Transverse colon (tissue), 4 donors: ENCODE measurements at places on chromosomes 13 and 19. TPM values are rescaled to one million over a fixed set of nuclear protein-coding genes. Genes with fewer than 3 reads are reported as not detected.

Gene GPR183
- total RNA-seq: 3.0 TPM

GRCh38 chr13:96172066-96172465 is 82.2 kb downstream of the HS6ST3 start:
- no peaks in the 10 kb centered on the region for H3K27me3 ChIP-seq
- H3K36me3 ChIP-seq: no peaks in the 10 kb centered on the region
- no peak overlapping the region for H3K4me3 ChIP-seq
- no peaks in the 10 kb centered on the region for H3K4me1 ChIP-seq
- H3K27ac ChIP-seq: no peak overlapping the region

Gene CGB8
- not detected for total RNA-seq

Gene TMC4
- 91.5 TPM for total RNA-seq

DNA sequence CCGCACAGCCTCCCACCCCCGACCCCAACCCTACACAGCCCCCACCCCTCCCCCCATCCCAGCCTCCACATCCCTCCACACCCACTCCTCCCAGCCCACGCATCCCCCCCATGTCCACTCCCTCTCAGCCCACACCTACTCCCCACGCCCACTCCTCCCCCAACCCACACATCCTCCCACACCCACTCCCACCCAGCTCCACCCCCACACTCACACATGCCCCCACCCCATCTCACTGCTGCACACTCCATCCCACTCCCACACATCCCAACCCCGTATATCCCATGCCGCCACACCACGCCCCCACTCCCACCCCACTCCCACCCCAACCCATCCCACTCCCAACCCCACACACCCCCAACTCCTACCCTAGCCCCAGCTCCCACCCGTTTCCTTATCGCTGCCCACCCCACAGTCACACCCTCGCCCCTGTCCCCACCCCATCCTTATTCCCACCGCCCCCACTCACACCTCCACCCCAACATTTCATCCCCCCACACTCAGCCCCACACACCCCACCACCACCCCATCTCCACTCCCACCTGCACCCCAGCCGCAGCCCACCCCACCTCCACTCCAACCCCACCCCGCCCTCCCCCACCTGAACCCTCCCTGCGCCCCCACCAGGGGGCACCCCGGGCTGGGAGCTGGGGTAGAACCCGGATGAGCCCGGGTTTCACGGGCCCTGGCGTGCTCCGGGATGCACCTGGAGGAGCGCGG is 809 bp downstream of the TDRD12 start:
- no peaks in the 10 kb centered on the region for H3K27me3 ChIP-seq
- no peak for DNase-seq
- H3K36me3 ChIP-seq: no peaks in the 10 kb centered on the region
- H3K27ac ChIP-seq: no peak overlapping the region
- no peak overlapping the region for H3K4me3 ChIP-seq

GRCh38 chr13:113371061-113371460 is 7.1 kb upstream of the GRTP1 start:
- no peak overlapping the region for H3K27ac ChIP-seq
- H3K27me3 ChIP-seq: no peaks in the 10 kb centered on the region
- no peak overlapping the region for H3K4me3 ChIP-seq
- no peak for DNase-seq

Gene NALCN
- not detected for total RNA-seq

DNA sequence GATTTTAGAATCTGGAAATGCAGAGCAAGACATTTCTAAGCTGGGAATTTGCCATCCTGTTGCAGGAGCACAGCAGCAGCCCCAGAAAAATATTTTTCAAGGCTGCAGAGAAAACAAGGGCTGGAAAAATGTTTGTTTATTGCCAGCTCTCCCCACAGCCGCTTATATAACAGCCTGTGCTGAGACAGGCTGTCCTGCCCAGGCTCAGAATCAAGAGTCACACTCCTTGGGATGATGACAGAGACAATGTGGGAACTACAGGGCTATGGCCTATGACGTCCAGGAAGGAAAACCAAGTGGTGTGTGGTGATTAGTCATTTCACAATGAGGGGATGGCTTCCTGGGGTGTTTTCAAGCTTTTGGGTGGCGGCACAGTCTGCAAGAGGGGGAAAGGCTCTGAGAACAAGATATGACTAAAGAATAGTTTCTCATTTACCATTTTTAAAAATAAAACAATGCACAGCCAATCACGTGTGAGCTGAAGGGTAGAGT is 136.3 kb upstream of the SERP2 start:
- H3K4me3 ChIP-seq: no peak overlapping the region
- H3K27me3 ChIP-seq: no peaks in the 10 kb centered on the region
- no peaks in the 10 kb centered on the region for H3K36me3 ChIP-seq
- peak overlapping the region; percentile 75 for H3K27ac ChIP-seq
- peak; percentile 47 for DNase-seq
- H3K4me1 ChIP-seq: peaks cover 24% of the 10 kb centered on the region

DNA sequence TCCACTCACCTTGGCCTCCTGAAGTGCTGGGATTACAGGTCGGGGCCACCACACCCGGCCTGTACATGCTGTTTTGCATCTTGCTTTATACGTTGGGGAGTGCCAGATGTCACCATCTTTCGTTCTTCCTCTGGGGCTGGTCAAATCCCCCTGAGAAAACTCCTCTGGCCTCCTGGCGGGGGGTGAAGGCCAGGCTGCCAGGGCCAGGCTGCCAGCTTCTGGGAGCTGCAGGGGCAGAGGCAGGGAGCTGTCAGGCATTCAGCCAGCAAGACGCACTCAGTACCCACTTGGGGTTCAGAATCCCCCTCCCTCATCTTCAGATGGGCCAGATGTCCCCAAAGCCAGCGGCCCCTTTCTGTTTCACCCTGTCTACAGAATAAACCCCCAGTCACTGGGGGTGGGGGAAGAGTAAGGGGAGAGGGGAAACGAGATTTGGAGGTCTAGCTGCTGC is 16.1 kb downstream of the ZSWIM9 start:
- no peaks in the 10 kb centered on the region for H3K4me1 ChIP-seq
- H3K36me3 ChIP-seq: no peaks in the 10 kb centered on the region
- no peak for DNase-seq
- no peak overlapping the region for H3K27ac ChIP-seq

DNA sequence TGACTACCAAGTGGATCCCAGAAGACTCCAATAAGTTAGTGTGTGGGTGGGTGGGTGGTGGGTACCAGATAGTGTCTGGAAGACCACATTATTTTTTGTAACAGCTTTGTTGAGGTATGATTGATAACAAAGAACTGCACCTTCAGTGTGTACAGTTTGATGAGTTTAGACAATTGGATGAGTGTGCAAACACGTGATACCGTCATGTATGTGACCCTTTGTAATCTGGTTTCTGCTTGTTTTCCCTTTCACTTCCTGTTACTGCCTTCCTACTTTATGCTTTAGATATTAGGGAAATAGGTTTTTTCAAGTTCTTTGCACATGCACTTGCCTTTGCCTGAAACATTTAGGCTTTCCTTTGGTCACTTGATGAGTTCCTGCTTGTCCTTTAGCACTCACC is 8.5 kb downstream of the RPL21 start:
- peaks cover 20% of the 10 kb centered on the region for H3K36me3 ChIP-seq
- no peak overlapping the region for H3K4me3 ChIP-seq
- H3K27ac ChIP-seq: no peak overlapping the region
- no peak for DNase-seq

GRCh38 chr19:1833540-1833939 is 14.7 kb downstream of the REXO1 start:
- no peaks in the 10 kb centered on the region for H3K27me3 ChIP-seq
- peaks cover 33% of the 10 kb centered on the region for H3K4me1 ChIP-seq
- no peak for DNase-seq
- no peak overlapping the region for H3K4me3 ChIP-seq
- H3K27ac ChIP-seq: no peak overlapping the region

Gene CHST8
- total RNA-seq: not detected

- peak; percentile 84 for DNase-seq
- peaks cover 26% of the 10 kb centered on the region for H3K4me1 ChIP-seq
- H3K36me3 ChIP-seq: no peaks in the 10 kb centered on the region
- H3K4me3 ChIP-seq: peak within 1 kb of the TSS; percentile 92
Measured at GRCh38 chr19:47608969-47609905, at the start of gene BICRA. Gene BICRA (plus strand): TSS chr19:47609134. CDS start chr19:47673575, 64,441 bp downstream.

DNA sequence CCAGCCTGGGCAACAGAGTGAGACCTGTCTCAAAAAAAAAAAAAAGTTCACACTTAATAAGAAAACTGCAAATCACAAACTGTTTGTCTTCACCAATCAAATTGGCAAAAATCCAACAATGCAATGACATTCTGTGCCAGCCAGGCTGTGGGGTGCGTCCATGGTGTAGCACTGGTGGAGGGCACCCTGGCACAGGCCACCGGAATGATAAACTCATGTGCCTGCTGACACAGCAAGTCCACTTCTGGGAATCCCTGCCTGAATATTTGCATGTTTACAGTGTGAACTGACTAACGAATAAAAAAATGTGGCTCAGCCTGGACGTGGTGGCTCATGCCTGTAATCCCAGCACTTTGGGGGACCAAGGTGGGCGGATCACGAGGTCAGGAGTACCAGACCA is 1.6 kb upstream of the LRRC25 start:
- H3K27me3 ChIP-seq: peaks cover 13% of the 10 kb centered on the region
- no peak overlapping the region for H3K4me3 ChIP-seq
- peaks cover 34% of the 10 kb centered on the region for H3K4me1 ChIP-seq
- DNase-seq: peak; percentile 60
- no peak overlapping the region for H3K27ac ChIP-seq

DNA sequence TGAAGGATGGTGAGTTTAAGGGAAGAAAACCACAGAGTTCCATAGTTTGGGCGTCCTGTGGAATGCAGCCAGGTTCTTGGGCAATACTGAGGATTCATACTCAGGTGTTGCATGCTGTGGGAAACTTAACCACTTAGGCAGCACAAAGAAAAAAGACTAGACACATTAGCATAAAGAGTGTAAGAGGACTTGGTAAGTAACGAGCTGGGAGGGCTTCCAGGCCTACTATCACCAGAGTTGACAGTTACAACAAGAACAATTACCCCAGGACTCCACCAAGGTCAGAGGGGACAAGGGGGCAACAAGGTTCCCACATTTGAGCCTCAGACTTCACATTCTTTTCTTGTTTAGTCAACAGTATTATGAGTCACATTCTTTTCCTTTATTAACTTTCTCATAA is 33.2 kb downstream of the KCTD12 start:
- no peaks in the 10 kb centered on the region for H3K4me1 ChIP-seq
- H3K27me3 ChIP-seq: no peaks in the 10 kb centered on the region
- no peak overlapping the region for H3K27ac ChIP-seq
- no peak overlapping the region for H3K4me3 ChIP-seq

Gene FUT3
- 222 TPM for total RNA-seq

GRCh38 chr13:108212886-108213285 is 2.5 kb downstream of the LIG4 start:
- DNase-seq: no peak
- H3K27ac ChIP-seq: no peak overlapping the region
- H3K27me3 ChIP-seq: no peaks in the 10 kb centered on the region
- peaks cover 12% of the 10 kb centered on the region for H3K4me1 ChIP-seq
- H3K4me3 ChIP-seq: no peak overlapping the region

Gene ELSPBP1
- total RNA-seq: not detected

- H3K4me1 ChIP-seq: peaks cover 5% of the 10 kb centered on the region
- H3K27me3 ChIP-seq: no peaks in the 10 kb centered on the region
- H3K36me3 ChIP-seq: no peaks in the 10 kb centered on the region
- DNase-seq: no peak
- no peak overlapping the region for H3K27ac ChIP-seq
Measured at GRCh38 chr13:28268800-28269223, 130.5 kb downstream of the PAN3 start.

Gene F2RL3
- 13.1 TPM for total RNA-seq

Gene RYR1
- 2.1 TPM for total RNA-seq

DNA sequence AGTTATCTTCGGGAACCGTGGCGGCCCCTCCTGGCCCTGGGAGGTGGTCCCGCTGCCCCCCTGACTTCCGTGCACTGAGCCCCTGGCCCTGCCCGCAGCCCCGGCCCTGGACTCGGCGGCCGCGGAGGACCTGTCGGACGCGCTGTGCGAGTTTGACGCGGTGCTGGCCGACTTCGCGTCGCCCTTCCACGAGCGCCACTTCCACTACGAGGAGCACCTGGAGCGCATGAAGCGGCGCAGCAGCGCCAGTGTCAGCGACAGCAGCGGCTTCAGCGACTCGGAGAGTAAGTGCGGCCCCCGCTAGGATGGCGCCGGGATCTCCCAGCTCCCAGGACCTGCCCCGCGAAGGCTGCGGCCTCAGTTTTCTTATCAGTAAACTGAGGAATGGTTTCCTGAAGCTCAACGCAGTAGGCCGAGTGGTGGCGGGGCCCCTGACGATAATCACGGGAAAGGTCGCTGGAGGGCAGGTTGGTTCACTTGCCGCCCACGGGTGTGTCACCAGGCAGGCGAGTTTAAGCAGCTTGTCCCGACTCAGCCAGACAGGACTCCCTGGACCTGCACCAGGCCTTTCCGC is 924 bp downstream of the RGCC start:
- H3K4me1 ChIP-seq: peaks cover 22% of the 10 kb centered on the region
- DNase-seq: peak; percentile 36
- H3K36me3 ChIP-seq: peaks cover 2% of the 10 kb centered on the region
- peaks cover 42% of the 10 kb centered on the region for H3K27me3 ChIP-seq

Gene ZSCAN18
- total RNA-seq: 37.6 TPM

GRCh38 chr19:53294786-53295441 is 27.4 kb upstream of the VN1R4 start:
- H3K27ac ChIP-seq: no peak overlapping the region
- no peaks in the 10 kb centered on the region for H3K4me1 ChIP-seq
- no peaks in the 10 kb centered on the region for H3K36me3 ChIP-seq
- no peak for DNase-seq

DNA sequence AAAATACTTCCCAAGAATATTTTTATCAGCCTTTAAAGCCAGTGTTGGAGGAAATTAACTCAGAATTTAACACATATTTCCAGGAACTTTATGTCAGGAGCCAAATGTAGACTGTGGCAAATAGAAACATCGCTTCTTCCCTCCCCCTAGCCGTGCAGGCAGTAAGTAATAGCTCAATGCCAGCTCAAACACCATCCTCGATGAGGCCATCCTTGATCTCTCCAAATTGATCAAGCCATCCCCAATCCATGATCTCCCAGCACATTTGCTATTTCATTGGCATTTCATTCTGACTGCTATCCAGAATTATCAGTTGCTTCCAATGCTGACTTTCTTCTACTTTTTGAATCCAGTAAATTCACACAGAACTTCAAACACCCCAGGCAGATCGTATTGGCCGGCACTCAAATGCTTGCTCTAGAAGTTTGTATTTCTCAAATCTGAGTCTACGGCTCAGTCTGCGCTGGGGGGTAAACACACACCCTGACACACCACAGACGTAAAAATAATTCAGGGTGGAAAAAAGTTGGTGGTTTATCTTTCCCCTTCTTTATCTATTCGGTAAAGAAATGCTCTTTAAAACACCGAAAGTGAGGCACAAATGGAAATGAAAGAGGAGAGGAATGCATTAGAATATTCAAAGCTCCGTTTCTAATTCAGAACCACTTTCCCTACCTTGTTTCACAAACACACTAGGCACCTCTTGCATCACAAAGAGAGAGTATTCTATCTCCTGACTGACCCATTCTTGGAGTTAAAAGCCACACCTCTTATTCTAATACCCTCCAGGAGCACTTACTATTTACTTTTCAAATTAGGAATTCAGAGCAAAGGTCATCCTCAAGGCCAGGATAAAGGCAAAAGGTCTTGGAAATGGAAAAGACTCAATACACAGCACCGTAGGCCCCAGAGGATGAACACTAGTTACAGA is 991 bp downstream of the OBI1 start:
- H3K36me3 ChIP-seq: no peaks in the 10 kb centered on the region
- H3K27ac ChIP-seq: peak overlapping the region; percentile 79
- DNase-seq: no peak
- no peaks in the 10 kb centered on the region for H3K27me3 ChIP-seq
- H3K4me1 ChIP-seq: peaks cover 12% of the 10 kb centered on the region

Gene CEACAM16
- total RNA-seq: not detected

Gene CATSPERD
- total RNA-seq: not detected

Gene NLRP5
- not detected for total RNA-seq
